NCI-H2081 treated with DMSO at 0.1 percent for 48 hours (cell line): ENCODE measurements at places on chromosomes 11 and 22.

DNA sequence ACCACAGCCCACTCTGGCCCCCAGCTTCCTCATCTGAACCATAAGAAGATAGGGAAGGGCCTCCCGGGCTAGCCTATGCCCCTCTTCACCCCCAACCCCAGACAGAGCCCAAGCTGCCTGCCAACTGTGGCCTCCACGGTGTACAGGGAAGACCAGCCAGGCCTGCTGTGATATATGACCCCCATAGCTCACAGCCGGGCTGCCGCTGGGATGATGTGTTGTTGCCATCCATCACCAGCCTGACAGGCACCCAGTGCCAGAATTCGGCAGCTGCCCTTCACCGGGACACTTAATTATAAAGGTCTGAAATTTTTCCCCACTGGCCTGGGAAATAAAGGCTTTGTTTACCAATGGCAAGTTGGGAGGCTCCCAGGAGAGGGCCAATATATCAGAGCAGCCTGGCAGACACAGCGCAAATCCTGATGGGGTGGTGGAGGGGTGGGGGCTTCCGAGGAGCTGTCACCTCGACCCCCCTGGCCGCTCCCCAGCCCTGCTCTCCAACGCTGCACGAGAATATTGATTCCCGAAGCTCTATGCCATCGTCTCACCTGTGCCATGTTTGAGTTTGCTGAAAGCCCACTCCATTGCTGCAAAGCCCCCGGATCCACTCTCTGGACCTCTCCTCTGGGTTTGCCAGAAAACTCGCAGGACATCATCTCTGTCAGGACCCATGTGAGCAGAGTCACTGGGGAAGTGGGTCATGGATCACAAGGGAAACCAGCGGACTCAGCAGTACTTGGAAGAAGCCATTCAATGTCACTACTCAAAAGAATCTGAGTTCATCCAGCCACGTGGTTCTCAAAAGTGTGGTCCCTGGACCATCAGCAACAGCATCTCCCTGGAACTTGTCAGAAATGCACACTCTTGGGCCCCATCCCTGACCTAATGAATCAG is 296.9 kb downstream of the MN1 start:
- no peak for DNase-seq

- no peak for DNase-seq
Observed at GRCh38 chr22:43310798-43311197, 32.4 kb downstream of the SCUBE1 start.

- DNase-seq = no peak
Observed at GRCh38 chr11:103944251-103944940, 92.0 kb upstream of the DDI1 start.

DNA sequence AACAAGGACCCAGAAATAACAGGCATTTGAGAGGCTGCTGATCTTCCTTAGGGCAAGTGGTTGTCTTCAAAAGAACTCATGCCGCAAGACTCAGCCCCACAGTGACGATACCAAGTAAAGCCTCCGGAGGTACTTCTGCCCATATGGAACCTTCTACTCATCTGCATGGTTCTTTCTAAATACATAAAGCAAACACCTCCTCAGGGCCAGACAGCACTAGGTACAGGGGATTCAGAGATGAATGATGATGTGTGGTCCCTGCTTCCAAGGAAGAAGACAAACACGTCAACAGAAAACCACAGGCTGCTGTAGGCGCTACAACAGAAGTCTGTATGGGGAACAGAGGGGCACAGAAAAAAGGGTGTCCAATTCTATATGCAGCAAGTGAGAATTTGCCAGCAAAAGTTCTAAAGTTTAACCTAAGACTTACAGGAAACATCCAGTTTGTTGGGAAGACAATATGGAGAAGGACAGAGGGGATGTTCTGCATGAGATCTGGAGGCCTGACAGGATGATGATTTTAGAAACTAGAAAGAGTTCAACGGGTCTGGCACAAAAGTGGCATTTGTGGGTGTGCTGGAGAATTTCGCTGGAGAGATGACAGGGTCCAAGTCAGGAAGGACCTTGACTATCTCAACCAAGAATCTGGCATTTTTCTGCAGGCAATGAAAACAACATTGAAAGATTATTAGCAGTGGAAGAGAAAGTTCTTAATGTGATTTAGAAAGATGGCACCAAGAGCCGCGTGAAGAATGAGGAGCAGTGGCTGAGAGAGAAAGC is 23.7 kb downstream of the JAML start:
- no peak for DNase-seq

- no peak for DNase-seq
Observed at GRCh38 chr11:63564784-63565350, 1.7 kb upstream of the PLAAT2 start.

- DNase-seq = no peak
Observed at GRCh38 chr22:40401981-40402406, 31.6 kb downstream of the SGSM3 start.

DNA sequence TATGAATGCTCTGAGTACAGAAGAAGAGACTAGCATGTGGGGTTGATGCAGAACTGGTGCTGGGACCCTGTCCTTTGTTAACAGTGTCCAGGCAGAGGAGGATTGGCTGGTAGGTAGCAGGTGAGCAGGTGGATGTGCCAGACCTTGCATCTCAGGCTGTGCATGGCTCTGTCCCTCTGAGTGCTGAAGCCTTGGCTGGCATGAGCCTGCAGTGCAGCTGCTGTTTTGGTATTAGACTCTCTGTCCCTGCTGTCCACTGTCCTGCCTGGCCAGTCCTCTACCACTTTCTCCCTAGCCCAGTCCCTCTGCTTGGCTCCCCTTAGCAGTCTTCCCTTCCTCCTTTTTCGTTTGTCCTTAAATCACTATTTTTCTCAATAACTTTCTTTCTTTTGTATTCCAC is 213.6 kb upstream of the ZBED5 start:
- no peak for DNase-seq

DNA sequence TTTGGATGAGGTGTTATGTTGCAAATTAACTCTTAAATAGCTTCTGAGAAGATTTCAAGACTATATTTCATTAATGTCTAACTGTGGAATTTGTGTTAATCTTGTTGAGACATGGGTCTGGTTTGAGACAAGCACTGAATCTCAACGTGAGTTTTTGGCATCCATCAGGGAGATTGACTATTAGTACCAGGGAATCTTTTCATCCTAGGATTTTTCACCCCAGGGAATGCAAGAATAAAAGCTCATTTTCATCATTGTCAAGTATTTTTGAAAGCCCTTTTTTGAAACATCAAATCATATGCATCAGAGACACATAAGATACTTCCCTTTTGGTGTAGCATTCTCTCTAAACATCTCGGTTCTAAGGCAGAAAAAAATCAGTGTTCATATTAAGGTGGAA is 19.5 kb downstream of the OR5T2 start:
- no peak for DNase-seq

GRCh38 chr22:19146215-19146968 is 1.9 kb upstream of the ESS2 start:
- no peak for DNase-seq

DNA sequence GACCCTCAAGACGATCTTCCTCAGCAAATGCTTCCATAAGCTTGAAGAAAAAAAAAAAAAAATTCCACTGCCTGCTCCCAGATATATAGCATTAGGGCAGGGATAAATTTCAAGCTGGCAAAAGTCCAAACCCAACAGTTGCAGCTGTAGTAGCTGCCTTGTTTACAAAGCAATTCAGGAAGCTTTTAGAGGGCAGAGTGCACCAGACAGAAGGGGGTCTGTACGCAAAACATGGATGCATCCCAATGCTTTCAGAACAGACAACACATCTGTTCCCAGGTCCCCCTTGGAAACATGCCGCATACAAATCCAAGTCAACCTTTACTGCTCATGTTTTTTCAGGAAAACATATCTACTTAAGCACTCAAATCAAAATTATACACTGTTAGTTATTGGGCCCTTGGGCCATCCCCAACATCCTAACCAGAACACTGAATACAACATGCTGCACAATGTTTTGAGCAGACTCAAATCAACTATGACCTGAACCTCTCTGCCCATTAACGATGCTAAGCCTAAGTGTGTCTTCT is 94.5 kb downstream of the CADM1 start:
- peak; percentile 73 for DNase-seq

- peak; percentile 67 for DNase-seq
Observed at GRCh38 chr22:25919452-25919851, 177.5 kb downstream of the MYO18B start.

DNA sequence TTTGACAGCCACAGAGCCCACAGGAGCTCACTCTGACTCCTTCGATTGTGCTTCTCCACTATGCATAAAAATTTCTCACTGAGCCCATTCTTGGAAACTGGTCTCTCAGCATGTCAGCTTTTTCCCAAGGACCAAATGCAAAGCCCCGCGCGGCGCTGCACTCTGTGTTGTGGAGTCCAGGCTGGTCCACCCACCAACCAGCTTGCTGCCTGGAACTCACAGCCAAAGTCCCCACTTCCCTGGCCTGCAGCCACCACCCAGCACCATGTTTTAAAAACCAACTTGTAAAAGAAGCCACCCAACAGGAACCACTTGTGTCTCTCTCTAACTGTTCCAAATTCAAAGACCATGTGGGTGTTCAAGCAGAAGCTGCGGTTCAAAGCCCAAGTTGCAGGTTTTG is 124.4 kb downstream of the SPATA19 start:
- DNase-seq = no peak
